ENCODE measurements at places on chromosomes 2 and 18. TPM values are rescaled to one million over a fixed set of nuclear protein-coding genes. Genes with fewer than 3 reads are reported as not detected.
A peak's percentile ranks its signal among the peaks of the same experiment; 100 is the strongest.

The CTIF gene
- total RNA-seq, result 2.0 TPM

The SLC16A14 gene
- total RNA-seq, result 1.6 TPM

The GPR75 gene
- 5.2 TPM for total RNA-seq

The DAW1 gene
- total RNA-seq, result not detected

- H3K36me3 ChIP-seq, result peaks cover 2% of the 10 kb centered on the region
- H3K4me1 ChIP-seq, result peaks cover 15% of the 10 kb centered on the region
- no peak for DNase-seq
- no peaks in the 10 kb centered on the region for H3K27me3 ChIP-seq
Observed at GRCh38 chr2:1169291-1169949, 218.8 kb downstream of the SNTG2 start.

DNA sequence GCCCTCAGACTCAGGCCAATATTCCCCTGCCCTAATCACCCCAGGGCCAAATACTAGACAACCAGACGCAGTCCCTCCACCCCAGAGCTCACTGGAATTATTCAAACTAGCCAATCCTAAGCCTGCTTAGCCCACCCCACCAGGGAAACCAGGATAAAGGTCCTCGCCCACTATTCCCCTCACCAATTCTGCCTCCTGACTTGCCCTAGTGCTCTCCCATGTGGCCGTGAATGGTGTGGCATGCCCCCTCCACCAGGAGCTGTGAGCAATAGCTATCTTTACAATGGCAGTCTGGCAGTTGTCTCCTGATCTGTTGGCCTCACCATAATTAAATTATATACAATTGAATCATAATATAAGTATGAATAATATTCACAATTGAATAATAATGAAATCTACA lies 42.3 kb downstream of the FAM124B start:
- no peak for DNase-seq
- no peaks in the 10 kb centered on the region for H3K4me1 ChIP-seq
- no peaks in the 10 kb centered on the region for H3K27me3 ChIP-seq
- no peaks in the 10 kb centered on the region for H3K36me3 ChIP-seq
- no peak overlapping the region for H3K4me3 ChIP-seq

GRCh38 chr18:60027397-60027796 lies 127.6 kb downstream of the PMAIP1 start:
- H3K27me3 ChIP-seq, result no peaks in the 10 kb centered on the region
- no peak overlapping the region for H3K4me3 ChIP-seq
- no peaks in the 10 kb centered on the region for H3K36me3 ChIP-seq
- H3K4me1 ChIP-seq, result no peaks in the 10 kb centered on the region
- H3K27ac ChIP-seq, result no peak overlapping the region
- DNase-seq, result no peak

- H3K4me3 ChIP-seq, result no peak overlapping the region
- no peaks in the 10 kb centered on the region for H3K27me3 ChIP-seq
- peaks cover 4% of the 10 kb centered on the region for H3K36me3 ChIP-seq
- peak; percentile 50 for DNase-seq
Observed at GRCh38 chr18:63339920-63340484, 20.4 kb upstream of the BCL2 start.

GRCh38 chr2:168528016-168528415 lies 71.9 kb downstream of the CERS6 start:
- peaks cover 73% of the 10 kb centered on the region for H3K4me1 ChIP-seq
- H3K27me3 ChIP-seq, result no peaks in the 10 kb centered on the region
- no peak overlapping the region for H3K27ac ChIP-seq
- no peaks in the 10 kb centered on the region for H3K36me3 ChIP-seq
- no peak for DNase-seq

DNA sequence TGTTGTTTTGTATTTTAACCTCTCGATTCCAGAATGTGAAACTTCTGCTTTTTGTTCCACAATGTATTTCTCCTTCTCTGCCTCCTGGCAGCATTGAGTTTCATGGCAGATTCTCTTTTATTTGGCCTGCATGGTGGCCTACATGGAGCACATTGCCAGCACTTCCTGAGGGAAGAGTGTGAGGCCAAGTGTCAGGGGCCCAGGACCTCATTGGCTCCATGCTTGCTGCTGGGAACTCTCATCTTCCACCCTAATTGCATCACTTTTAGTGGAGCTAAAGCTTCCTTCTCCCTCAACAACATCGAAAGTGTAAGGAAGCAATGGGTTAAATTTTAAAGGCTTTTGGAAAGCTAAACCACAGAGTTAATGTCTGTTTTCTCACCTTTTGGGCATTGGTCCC lies 9.5 kb downstream of the TRIB2 start:
- H3K4me3 ChIP-seq, result no peak overlapping the region
- no peaks in the 10 kb centered on the region for H3K27me3 ChIP-seq
- no peak for DNase-seq
- H3K4me1 ChIP-seq, result peaks cover 89% of the 10 kb centered on the region
- H3K27ac ChIP-seq, result no peak overlapping the region
